ENCODE measurements at places on chromosomes 12 and 14.
A peak's percentile ranks its signal among the peaks of the same experiment; 100 is the strongest.

- DNase-seq = no peak
Measured at GRCh38 chr14:97806891-97807290, 1009.7 kb downstream of the VRK1 start.

- no peak for DNase-seq
Measured at GRCh38 chr14:85336257-85336656, 193.7 kb upstream of the FLRT2 start.

- no peak for DNase-seq
Measured at GRCh38 chr14:98909251-98909944, 362.6 kb downstream of the BCL11B start.

- peak; percentile 89 for DNase-seq
Measured at GRCh38 chr12:42469355-42470175, 120.0 kb downstream of the PRICKLE1 start.

GRCh38 chr12:101267111-101267510, 12.8 kb upstream of the UTP20 start:
- DNase-seq = no peak

DNA sequence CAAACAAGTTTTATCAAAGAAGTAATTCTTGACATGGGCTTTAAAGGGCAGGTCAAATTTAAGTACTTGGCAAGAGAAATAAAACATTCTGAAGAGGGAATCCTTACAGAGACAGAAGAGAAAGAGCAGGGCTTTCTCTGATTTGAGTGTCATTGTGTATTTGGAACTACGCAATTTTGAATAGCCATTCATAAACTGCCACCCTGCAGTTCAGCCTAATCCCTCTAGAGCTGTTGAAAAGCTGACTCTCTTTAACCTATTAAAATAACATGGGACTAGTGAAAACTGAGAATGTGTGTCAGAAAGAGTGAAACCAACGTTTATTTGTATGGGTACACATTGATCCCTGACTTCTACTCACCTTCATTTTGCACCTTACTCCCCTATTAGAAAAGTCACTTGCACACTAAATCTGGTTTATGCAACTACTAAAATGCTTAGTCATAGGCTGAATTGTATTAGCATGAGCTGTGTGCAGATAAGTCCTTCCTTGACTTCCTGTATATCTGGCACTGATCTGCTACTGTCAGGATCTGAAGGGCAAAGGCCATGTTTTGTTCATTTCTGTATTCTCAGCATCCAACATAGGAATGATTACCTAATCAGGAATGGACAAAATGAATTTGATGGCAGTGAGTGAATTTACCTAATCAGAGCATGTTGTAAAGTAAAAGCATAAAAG, 458.9 kb downstream of the NOVA1 start:
- DNase-seq = no peak

- no peak for DNase-seq
Measured at GRCh38 chr14:85731186-85731585, 201.2 kb downstream of the FLRT2 start.

- DNase-seq = no peak
Measured at GRCh38 chr12:52495389-52495788, 2.3 kb upstream of the KRT6A start.

DNA sequence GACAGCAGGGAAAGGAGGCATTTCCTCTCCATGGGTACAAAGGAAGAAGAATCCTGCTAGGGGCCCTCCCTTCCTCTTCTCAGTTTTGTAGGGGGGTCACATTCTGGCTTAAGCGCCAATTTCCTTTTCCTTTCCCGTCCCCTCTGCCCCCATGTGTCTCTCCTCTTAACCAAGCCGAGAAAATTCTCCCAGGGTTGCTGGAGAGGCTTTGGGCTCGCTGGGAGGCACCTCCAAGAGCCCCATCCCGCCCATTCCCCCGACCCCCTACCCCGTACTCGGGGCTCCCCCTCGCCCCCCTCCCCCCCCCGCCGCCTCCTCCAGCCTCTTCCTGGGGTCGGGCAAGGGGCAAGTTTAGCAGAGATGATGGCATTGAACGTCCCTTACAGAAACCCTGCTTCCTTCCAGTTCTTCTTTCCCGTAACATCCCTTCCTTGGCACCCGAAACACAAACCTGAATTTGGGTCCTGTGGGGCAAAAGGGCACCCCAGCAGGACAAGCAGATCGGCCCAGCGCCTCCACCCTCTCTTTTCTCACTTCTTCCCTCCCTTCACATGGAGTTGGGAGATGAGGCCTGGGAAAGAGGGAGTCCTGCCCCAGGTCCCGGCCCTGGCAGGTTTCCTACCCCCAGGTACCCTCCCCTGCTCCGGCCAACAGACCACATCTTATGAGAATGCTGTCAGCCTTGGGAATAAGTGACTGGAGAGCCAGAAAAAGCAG, 13.7 kb downstream of the PLEKHG6 start:
- DNase-seq = no peak

DNA sequence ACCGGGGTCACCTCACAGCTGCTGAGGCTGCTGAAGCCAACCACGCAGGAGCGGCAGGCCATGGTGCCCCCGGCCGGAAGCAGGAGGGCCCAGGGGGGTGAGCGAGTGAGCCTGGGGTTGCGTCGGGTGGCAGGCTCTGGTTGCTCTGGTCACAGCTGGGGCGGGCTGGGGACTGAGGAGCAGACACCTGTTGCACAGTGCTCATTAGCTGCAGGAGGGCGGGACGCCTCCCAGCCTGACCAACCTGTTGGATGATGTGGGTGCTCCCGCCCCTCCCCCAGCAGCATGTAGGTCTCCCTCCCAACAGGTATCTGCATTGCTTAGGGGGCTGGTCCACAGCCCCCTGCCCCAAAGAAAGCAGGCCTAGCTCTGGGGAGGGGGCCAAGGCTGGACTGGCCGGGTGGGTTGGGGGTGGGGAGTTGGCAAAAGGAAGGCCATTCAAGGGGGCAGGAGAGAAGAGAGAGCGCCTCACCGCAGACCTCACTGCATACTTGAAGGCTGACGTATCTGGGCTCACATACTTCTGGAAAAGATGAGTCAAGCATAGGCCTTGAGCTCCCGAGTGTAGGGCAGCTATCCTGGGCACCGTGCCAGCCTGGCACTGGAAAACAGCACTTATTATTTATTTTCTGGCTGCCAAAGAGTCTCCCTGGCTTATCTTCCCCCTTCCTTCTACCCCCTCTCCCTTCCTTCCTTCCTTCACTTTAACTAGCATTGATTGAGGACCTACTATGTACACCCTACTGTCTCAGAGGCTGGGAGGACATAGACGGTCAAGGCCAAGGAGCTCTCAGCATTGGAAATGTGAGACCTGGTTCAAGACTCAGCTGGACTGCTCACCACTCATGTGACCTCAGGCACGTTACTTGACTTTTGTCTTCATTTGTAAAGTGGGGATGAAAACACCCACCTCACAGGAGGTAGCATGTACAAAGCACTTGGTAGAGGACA, at the start of gene KRT80:
Gene KRT80 (minus strand): TSS at position 174 of the 951 bp plus-strand sequence. CDS start 112 bp downstream, at position 62.
- DNase-seq = peak; percentile 21

DNA sequence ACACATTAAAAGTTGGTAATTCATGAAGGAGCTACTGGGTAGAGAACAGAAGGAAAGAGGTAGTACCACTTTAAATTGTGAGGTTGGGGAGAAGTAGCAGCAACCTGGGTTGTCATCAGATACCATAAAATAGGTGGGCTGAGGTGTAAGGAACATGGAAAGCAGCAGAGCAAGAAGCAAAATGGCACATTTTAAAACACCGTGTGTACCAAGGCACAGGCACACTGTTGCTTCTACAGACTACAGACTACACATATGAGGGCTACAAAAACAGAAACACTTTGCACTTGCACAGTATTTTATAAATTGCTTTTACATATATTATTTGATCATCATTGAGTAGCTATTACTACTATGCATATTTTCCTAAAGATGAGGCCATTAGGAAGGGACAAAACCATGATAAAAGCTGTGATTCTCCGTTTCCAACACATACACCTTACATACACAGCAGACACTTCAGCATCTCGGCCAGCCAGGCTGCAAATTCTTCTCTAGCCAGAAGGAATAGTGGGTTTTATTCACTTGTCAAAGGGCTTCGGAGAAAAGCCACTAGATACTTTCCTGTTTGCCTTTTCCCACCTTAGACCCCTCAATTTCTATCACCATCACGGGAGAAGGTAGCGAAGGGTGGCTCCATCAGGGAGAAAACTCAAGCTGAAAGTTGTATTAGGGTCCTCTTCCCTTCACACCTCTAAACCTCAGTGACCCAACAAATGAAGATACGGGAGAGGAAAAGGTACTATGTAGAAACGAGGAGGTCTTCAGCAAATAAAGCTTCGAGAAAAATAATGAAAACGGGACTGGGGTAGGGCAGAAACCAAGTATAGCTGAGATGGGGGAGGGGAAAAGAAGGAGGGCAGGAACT, 1.6 kb downstream of the PYM1 start:
- no peak for DNase-seq

GRCh38 chr12:113479590-113480335, 8.1 kb upstream of the LHX5 start:
- no peak for DNase-seq

GRCh38 chr14:92675976-92676375, 72.5 kb downstream of the LGMN start:
- DNase-seq = no peak

DNA sequence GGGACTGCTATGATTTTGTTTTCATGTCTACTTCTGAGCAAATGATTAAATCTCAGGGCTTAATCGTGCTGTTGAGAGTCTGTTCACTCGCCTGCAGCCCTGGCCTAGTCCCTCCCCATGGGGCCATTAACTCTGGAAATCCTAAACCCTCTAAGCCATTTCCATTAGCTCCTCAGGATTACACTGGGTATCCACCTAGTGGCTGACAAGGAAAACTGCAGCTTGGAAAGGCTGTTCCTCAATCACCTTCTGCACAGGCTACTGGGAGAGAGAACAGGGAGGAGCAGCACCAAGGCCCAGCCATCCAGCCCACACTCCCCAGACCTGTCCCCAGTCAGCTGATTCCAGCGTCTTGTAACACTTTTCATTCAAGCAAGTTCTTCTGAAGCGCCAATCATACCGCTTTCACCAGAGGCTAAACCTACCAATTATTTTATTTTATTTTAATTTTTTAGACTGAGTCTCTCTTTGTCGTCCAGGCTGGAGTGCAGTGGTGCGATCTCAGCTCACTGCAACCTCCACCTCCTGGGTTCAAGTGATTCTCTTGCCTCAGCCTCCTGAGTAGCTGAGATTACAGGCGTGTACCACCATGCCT, 48.7 kb downstream of the NEUROD4 start:
- DNase-seq = peak; percentile 63

DNA sequence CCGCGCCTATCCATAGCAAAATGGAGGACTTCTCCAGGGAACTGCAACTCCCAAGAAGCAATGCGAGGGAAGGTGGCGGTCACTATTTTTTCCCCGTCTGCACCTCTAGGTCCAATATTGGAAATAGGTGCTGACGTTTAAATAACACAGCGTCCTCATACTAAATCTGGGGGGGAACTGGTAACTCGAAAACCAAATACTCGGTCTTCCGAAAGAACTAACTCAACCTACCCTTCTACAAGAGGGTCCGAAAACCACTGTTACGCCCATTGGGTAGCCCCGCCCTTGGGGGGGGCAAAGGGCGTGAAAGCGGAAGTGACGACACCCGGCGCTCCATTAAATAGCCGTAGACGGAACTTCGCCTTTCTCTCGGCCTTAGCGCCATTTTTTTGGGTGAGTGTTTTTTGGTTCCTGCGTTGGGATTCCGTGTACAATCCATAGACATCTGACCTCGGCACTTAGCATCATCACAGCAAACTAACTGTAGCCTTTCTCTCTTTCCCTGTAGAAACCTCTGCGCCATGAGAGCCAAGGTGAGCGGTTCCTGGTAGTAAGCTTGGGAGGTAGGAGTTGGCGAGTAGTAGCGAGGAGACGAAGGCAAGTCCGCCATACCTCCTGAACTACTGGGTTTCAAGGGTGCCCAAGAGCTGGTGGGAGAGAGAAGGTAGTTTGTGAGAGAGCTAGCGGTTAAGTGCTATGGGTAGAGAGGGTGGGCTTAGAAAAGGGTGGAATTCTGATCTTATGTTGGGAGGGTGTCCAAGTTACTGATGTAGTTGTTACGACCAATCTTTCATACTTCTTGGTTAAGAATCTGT, at the start of gene RPL41:
Gene RPL41 (plus strand): TSS at position 367 of the 815 bp plus-strand sequence.
- peak; percentile 93 for DNase-seq

DNA sequence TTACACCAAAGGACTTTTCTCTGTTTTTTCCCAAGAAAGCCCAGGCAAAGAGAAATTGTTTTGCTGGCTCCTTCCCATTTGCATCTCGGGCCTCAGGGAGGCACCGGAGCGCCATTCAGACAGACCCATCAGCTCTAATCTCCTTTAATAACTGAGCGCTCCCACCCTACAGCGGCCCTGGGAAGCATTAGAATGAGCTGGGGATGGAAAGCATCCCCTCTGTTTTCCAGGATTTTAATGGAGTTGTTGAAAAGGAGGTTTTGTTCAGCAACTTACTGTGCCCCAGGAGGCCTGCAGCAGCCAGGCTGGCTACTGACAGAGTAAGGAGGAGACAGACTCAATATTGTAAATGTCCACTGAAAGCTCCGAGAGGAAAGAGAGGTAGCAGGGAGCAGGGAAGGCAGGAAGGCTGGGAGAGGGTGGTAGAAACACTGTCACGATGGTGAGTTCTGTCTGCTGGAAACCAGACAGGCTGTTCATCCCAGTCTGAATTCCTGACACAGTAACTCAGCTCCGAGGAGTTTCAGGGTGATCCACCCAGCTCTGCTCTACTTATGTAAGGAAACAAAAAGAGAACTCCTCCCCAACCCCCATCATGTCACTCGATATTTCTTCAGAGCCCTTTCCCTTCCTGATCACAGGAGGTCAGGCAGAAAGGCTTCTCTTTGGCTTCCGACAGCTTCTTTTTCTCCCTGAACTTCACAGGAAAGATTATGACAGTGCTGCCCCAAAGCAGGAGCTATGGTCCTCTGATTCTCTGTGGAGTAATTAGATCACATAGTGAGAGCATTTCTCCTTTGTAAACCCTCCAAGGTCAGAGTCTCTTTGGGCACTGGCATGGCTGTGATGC, 62.5 kb upstream of the TMEM132D start:
- no peak for DNase-seq

DNA sequence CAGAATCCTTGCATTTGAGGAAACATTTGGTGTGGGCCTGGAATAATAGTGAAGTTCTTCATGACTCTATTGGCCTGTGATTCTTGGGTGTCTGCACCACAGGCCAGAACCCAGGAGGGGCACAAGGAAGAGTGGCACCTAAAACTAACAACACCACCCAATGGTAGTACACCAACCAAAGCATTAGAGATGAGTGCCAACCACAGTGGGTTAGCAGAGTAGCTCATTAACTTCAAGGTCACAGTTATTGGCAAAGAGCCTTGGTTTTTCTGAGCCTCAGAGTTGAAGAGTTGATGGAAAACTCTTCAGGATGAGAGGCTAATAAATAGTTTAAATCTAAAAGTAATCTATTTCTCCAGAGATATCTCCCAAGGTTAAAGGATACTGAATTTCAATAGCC, 57.0 kb downstream of the HELB start:
- no peak for DNase-seq

GRCh38 chr12:69546693-69547438, 38.4 kb upstream of the CCT2 start:
- no peak for DNase-seq

DNA sequence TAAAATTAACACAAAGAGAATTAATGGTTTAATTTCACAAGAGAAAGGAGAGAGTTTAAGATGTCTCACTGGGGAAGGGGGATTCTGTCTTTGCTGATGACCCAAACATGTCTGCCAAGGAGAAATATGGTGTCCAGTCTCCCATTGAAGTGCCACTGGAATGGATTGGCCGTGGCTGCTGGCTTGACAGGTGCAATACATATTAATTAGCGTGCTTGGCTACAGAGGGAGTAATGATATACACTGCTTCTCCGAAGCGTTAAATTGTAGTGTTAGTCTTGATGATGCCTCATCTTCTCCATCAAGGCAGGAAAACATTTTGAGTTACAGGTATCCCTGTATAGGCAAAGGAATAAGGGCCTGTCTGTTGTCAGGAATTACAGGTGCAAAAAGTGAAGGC, 393.4 kb upstream of the TMPO start:
- no peak for DNase-seq
